ENCODE measurements at places on chromosomes 7 and 10.
A peak's percentile ranks its signal among the peaks of the same experiment; 100 is the strongest.

DNA sequence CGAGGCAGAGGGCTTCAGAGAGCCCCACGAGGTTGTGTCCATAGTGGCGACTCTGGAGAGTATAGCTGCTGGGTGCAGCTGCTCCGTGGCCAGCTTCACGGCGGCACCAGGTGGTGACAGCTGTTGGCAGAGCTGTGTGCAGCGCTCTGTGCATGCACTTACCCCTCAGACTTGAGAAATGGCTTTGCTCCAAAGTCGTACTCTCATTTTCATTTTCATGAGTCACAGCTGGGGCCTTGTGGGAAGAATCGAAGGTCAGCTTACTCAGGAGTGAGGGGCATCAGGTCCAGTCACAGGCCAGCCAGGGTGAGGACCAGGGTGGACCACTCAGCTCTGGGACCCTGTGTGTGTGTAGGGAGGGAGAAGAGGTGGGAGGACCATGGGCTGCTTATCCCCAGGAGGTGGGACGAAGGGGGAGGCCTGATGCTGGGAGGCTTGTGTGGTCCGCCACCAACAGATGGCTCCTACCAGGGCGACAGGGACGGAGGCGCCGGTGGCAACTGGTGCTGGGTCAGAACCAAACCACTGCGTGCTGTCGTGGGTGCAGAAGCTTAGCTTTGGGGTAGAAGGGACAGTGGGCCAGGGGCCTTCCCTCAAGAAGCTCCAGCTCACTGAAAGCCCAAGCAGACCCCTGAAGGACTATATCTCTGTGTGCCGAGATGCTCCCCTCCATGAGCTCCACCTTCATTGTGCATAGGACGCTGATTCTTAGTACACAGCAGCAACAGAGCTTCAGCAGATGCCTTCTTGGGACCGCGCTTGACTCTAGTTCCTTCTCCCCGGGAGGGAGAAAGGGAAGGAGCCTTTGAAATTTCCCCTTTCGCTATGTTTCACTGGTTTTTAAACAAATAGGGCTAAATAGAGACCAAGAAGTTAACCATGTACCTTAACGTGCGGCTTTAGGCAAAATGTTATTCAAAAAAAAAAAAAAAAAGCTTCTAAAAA lies 225.0 kb downstream of the CELF2 start:
- DNase-seq = no peak

DNA sequence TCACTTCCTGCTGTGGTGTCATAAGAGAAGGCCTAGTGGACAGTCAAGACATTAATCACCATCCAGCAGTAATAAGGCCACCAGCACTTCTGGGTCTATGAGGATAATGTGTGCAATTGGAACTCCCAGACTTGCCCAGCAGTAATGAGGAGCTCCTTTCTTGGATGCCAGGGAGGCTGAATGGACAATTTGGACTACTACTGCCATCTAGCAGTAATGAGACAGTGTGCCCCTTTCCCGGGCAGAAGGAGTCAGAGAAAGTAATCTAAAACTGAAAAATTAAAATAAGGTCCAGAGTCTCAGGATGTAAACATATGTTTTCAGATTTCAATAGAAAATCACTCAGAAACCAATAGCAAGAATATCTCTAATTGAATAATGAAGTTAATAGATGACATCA lies 400.4 kb downstream of the CDC14C start:
- no peak for DNase-seq

GRCh38 chr7:69693042-69693441 lies 94.8 kb downstream of the AUTS2 start:
- no peak for DNase-seq

GRCh38 chr10:18683427-18683826 lies 24.2 kb downstream of the ARL5B start:
- no peak for DNase-seq

DNA sequence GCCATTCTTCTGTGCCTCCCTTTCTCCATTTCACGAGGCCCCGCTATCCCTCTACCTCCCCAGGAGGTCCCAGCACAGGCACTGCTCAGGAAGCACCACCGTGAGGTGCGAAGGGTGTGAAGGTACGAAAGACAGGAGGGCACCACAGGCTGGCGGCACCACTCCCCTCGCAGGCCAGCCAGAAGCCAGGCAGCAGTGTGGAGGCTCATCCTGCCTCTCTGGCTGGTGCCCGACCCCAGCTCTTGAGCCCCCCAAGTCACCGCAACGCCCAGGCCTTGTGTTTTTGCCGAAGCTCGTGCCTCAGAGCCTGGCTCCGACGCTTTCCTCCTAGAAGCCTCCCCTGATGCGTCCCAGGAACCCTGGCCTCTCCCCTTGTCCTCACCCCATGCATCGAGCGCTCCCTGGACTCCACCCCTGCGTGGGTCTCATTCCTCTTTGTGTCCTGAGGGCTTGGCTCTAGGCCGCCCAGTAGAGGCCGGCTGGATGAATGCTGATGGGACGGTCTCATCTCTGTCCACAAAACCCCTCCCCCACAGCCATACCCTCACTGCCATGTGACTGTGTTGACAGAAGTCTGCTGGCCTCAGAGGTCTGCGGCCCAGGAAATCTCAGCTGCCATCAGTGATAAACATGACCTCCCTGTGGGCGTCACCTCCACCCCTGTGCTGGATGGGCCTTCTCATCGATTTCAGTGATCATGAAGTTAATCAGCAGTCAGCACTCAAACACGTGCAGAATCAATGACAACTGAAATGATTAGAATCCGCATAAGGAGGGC lies 19.3 kb downstream of the BRI3 start:
- DNase-seq = no peak

DNA sequence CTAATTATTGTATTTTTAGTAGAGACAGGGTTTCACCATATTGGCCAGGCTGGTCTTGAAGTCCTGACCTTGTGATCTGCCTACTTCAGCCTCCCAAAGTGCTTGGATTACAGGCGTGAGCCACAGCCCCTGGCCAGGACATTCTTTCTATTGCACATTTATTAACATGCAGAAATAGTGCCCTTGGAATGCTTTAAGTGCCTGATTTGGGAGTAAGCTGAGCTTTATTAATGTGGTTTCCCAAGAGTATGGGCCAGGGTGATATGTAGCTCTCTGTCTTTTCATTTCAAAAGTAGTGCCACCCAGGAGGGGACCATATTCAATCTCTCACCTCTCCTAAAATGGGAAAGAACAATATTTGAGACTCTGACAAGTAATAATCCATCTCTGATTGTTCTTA lies 970.7 kb downstream of the KCNMA1 start:
- DNase-seq = no peak

DNA sequence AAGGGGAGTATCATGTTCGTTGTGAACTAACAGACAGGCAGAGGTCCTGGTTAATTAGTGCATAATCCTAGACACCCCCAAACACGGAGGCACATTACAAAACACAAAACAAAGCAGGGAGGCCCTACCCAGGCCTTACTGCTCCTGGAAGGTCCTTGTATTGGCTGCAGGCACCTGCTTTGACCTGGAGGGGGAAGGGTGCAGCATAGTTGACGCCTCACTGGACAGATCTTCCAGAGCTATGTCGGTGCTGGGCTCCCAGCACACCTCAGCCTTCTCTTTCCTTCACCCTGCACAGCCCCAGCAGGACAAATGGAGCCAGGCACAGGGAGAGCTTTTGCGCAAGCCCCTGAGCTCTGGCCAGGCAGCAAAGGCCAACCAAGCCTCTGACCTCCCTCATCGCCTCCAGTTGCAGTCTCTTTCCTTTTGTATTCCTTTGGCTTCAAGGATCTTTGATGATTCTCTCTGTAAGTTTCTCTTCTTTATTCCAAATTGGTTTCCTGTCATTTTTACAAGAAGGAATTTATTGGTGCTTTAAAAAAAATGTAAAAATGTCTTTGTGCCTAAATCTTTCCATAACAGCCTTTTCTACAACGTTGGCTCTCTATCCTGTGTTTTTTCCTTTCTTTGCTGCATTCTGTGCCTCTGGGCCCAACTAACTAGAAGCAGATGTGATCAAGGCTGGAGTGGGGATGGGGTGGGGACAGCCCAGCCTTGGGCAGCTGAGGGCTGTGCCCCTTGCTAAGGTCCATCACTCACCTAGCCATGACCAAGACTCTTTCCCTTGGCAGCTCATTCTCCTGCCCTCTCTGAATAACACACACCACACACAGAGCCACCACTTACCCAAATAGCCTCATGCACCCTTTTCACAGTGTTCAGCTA lies 317.1 kb upstream of the NPVF start:
- no peak for DNase-seq

DNA sequence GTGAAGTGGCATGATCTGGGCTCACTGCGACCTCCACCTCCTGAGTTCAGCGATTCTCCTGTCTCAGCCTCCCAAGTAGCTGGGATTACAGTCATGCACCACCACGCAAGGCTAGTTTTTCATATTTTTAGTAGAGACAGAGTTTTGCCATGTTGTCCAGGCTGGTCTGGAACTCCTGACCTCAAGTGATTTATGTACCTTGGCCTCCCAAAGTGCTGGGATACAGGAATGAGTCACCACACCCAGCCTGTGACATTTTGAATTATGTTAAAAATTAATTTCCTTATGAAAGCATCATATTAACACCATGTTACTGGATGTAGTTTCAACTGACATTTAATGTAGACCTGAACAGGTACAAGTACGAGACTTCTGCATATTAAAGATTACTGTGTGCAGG lies 24.3 kb downstream of the ABCB4 start:
- DNase-seq = no peak

DNA sequence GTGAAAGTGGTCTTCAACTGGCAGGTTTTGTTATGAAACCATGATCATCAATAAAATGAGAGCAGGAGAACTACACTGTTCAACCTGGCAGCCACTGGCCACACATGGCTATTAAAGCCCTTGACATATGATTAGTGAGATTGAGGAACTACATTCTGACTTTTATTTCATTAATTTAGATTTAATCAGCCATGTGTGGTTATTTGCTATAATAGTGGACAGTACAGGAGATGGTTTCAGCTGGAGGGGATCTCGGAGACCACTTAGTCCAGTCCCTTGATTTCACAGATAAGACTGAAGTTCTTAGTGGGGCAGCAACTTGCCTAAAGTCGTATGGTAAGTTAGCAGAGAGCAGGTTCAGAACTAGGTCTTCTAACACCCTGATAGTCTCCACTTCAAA lies 111.7 kb upstream of the BMPER start:
- no peak for DNase-seq

DNA sequence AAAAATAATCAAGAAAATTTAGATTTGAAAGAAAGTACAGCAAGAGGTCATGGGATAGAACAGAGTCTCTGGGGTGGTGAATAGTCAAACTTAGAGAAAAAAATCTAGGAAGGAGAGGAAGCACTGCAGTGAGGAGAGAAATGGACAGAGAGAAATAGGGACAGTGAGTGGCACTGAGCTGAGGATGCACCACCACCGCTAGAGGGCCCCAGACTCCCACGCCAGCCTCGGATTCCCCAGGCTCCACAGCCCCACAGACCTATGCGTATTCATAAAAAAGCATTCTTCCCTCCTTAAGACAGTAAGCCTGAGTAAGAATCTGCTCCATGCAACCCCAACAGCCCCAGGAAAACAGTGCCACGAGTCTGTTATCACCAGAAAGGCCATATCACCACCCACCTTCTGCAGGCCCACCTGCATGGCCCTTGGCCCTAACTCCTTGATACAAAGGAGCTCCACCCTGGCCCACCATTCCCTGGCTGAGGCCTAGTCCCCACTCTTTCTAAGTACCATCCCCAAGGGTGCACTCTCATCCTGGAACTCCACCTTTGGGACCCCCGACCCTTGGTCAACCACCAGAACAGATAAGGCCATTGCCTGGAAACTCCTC lies 91.0 kb downstream of the ALOX5 start:
- DNase-seq = peak; percentile 27

DNA sequence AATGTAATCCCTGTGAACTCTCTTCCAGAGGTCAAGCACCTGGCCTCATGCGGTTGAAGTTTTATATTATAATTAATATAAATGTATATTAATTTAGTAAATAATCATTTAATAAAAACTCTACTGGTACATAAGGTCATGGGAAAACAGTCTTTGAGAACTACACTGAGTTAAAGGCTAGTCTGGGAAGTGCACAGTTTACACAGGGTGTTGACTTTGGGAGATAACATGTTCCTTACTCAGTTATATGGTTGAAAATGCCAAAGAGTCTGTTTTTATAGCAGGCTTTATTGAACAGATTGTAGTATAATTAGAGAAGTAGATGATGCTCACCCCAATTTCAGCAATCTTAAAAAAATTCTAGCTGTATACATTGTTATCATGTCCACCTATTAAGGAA lies 735.9 kb downstream of the GATA3 start:
- DNase-seq = no peak

DNA sequence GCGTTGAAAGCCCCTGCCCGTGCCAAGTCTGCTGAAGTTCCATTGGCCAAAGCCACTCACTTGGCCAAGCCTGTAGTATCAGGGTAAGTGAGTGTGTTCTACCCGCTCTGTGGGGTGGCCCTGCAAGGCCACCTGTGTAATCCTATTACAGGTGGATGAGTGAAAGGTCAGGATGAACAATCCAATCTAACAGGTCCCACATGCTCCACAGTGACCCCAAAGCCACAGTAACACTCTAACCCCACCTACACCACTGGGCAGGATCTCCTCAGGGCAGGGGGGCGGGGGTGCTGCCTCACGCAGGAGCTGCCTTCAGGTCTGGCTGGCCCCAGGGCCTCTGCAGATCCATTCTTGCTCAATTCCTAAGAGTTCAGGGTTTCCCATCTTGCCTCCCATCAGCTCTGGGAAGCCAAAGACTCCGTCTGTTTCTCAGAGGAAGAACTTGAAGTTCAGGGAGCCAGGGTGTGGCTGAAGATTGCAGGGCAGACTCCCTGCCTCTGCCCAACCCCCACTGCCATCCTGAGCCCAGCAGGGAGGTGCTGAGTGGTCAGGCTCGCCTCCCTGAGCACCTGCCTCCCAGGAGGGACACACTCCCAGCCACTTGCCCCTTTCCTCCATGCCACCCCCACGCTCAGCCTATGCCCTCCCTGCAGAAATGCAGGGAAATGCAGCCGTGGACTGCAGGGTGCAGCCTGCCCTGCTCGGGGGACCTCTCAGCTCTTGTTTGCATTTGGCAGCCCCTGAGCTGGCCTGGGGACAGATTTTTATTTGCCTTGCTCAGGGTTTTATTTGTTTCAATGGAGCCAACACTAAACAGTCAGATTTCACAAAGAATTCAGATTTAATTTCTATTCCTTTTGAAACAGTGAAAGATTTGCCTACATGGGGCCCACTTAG lies 9.8 kb upstream of the COMTD1 start:
- DNase-seq = no peak

GRCh38 chr7:31811650-31812461 lies 124.8 kb downstream of the PPP1R17 start:
- DNase-seq = no peak

GRCh38 chr10:104304927-104305326 lies 33.3 kb downstream of the ITPRIP start:
- DNase-seq = no peak

DNA sequence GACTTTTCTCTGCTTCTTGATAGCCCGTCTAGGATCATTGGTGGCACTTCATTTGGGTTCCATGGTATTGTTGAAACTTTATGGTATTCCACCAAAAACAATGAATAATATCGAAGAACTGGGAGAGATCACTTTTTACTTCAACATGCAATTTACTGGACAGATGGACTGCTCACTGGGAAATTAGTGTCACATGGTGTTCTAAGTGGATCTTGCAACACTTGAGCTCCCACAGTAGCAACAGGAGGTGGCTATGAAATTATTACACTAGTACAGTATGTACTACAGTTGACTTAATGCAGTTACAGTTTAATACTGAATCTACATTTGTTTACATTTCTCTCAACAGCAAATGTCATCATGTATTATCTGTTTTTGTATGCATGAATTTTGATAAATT lies 997.3 kb downstream of the REEP3 start:
- no peak for DNase-seq

- DNase-seq = no peak
These were observed 46.2 kb downstream of the FAM53B start for GRCh38 chr10:124697837-124698544.

All from glomerular endothelial cell (primary cell).